ENCODE measurements at places on chromosomes 1 and 21.
A peak's percentile ranks its signal among the peaks of the same experiment; 100 is the strongest.

- ATAC-seq = no peak
These were observed 117.8 kb upstream of the PLXNA2 start for GRCh38 chr1:208362011-208362410.

GRCh38 chr1:180787628-180788307, 124.9 kb upstream of the KIAA1614 start:
- ATAC-seq = no peak

GRCh38 chr1:63073309-63074306, 248.8 kb upstream of the FOXD3 start:
- no peak for ATAC-seq

- peak; percentile 18 for ATAC-seq
These were observed 258 bp downstream of the CCT3 start for GRCh38 chr1:156337888-156338179.

GRCh38 chr21:45982092-45982757, 655 bp downstream of the COL6A1 start:
- ATAC-seq = no peak

GRCh38 chr1:65998763-65999583, 206.3 kb downstream of the PDE4B start:
- no peak for ATAC-seq

DNA sequence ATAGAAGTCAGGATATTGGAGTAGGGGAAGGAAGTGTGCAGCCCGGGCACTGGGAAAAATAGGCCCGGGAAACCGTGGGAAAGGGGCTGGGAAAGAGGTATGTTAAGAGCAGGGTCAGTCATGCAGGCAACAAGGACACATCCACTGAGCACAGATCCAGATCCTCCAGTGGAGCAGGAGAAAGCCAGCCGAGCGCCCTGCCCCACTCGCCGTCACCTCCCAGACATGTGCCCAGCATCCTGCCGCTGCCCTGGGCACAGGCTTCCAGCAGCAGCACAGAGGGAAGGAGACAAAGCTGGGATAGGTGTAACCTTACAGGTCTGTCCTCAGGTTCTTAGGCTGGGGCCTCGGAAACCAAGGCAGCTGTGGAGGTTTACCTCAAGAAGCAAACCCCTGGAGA, 64.2 kb downstream of the FAM163A start:
- ATAC-seq = no peak

DNA sequence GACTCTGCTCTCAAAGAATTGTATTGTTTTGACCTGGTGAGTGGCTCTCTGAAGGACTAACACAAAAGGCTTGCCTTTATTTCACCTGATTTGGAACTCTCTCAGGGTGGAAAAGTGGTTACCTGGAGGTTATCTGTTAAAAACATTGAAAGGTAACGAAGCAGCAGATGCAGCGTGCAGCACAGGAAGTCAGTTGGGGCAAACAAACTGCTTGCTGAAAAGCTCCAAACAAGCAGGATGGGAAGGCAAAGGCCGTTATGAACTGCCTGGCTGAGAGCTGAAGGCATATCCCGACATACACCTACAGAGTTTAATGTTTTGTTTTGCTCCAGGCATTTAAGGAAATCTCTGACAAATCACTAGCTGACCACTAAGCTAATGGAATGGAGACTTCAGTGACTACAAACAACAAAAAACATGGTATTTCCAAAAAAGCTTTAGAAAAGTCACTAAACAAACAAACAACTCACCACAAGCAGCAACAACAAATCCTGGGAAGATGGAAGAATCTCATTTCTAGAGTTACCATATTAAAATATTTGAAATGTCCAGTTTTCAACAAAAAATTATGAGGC, 44.3 kb upstream of the BATF3 start:
- no peak for ATAC-seq

DNA sequence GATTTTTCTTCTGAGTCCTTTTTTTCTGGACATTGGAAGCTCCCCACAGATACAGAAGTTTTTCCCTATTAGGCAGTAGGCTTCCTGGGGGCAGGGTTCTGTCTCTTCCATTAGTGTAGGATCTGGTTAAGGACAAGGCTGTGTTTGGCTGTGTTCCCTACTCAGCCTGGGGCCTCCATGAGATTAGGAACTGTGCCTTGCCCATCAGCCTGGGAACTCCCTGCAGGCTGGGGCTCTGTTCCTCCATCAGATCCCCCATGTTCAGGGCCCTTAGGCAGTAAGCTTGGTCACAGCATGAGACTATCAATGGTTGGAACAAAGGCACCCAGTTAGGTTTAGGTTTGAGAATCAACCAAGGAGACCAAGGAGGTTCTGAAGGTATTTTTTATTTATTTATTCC, 22.7 kb downstream of the NAV1 start:
- ATAC-seq = no peak

DNA sequence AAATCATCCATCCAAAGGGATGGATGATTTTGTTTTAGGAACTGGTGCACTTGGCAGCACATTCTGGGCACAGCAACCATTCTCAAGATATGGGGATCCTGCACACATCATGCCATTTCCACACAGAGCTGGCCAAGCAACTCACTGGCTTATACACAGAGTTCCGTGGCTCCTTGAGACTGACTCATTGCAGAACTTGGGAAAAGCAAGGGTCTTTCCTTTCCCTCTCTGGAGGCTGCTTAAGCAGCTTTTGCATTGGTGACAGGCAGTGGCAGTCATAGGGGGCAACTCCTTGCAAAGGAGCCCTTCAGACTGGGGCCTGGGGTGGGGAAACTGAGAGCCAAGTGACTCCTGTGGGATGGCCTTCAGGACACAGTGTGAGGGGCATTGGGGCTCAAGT, 1.9 kb upstream of the MAD2L2 start:
- no peak for ATAC-seq

DNA sequence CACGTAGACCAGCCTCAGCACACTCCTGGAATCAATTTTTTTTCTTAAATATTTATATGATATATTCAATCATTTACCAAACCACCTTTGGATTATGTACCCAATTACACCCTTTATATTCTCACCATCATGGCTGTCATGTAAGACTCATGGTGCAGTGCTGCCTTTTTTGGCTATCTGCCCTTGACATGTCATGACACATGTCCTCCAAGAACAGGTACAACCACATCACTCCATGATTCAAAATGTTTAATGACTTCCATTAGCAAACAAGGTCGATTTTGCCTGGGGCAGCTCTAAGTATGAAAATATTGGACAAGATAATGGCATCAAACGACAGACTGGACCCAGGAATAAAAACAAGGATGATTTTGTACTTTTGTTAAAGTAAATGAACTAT, 861.1 kb upstream of the ADAMTS5 start:
- no peak for ATAC-seq

- no peak for ATAC-seq
These were observed 55.6 kb downstream of the ZNF281 start for GRCh38 chr1:200354243-200354642.

DNA sequence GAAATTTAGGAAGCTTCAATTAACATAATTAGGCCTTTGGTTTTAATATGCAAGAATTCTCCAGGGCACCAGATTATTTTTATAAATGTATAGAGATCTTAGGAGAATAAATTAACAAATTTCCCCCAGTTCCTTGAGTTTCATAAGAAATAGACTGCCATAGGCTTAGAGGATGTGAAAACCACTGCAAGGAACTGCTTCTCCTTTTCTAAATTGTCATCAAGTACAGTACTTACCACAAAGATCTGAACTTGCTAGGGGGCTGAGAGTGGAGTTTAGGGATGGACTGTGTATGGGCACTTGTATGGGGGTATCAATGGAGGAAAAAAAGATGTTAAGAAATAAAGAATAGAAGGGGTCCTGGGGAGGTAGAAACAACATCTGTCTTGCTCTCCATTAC, 31.1 kb downstream of the LHX8 start:
- ATAC-seq = no peak

DNA sequence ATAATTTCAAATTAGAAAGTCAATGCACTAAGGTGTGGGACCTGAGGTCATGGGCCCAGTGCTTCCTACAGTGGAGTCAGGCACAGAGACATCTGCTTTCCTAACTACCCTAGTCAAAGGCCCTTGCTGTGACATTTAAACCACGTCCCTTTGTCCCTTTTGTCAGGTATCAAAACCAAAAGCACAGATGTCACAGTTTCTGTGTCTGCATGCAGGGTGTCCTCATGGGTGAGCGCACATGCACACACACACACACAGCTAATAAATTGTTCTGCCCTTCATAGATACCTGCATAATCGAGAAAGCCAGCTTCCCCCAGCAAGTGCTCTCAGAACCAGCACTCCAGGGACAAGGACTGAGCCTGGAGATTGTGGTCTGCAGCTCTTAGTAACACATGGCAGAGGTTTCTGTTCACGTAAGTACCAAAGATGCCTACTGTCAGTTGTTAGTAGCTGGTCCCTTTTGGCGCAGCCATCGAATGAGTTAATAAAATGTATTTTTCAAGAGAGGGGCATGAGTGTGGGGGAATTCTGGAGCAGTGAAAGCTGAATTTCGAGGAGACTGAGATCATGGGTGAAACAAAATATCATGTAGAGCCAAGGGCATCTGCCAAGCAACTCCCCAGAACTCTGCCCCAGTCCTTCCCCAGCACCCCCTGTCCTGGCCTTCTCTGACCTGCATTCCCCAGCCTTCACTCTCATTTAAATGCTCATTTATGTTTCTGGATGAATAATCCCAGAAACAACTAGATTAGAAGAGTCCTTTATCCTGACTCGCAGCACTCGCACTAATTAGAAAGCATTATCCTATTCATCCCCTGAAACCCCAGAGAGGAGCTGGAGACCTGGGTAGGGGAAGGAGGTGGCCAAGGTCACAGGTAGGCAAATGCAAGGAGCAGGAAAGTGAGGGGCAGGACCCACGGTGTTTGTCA, 25.5 kb downstream of the TNR start:
- no peak for ATAC-seq

GRCh38 chr1:29777522-29777921, 541.2 kb downstream of the PTPRU start:
- ATAC-seq = no peak

DNA sequence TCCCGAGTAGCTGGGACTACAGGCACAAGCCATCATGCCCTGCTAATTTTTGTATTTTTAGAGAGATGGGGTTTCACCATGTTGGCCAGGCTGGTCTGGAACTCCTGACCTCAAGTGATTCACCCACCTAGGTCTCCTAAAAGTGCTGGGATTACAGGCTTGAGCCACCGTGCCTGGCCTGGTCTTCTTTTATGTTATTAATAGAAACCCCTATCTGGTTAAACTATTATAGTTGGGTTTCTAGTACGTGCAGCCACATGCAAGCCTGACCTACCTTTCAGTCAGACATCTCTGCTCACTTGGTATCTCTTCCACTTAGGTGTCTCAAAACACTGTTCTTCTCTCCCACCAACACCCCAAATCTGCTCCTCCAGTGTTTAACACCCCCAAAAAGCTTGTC, 34.4 kb downstream of the PSEN2 start:
- ATAC-seq = no peak

- ATAC-seq = no peak
These were observed 157.0 kb upstream of the C21orf91 start for GRCh38 chr21:17976139-17976538.

DNA sequence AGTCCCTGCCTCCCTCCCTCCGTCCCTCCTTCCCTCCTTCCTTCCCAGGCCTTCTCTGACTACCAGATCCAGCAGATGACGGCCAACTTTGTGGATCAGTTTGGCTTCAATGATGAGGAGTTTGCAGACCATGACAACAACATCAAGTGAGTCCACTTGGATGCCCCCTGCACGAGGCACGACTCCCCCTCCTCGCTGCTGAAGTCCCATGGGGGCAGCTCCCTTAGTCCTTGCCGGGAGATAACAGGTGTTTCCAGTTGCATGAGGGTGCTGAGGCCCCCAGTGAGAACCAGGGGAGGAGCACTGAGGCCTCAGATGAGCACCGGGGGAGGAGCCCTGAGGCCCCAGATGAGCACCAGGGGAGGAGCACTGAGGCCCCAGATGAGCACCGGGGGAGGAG, 200.0 kb downstream of the LIPI start:
- ATAC-seq = no peak

- ATAC-seq = peak; percentile 91
These were observed 830 bp downstream of the INPP5B start for GRCh38 chr1:37945743-37946702.

- no peak for ATAC-seq
These were observed at the start of gene CACNA1S for GRCh38 chr1:201112173-201112731. CACNA1S (minus strand) TSS chr1:201112426; CDS start chr1:201112339, 87 bp downstream.

DNA sequence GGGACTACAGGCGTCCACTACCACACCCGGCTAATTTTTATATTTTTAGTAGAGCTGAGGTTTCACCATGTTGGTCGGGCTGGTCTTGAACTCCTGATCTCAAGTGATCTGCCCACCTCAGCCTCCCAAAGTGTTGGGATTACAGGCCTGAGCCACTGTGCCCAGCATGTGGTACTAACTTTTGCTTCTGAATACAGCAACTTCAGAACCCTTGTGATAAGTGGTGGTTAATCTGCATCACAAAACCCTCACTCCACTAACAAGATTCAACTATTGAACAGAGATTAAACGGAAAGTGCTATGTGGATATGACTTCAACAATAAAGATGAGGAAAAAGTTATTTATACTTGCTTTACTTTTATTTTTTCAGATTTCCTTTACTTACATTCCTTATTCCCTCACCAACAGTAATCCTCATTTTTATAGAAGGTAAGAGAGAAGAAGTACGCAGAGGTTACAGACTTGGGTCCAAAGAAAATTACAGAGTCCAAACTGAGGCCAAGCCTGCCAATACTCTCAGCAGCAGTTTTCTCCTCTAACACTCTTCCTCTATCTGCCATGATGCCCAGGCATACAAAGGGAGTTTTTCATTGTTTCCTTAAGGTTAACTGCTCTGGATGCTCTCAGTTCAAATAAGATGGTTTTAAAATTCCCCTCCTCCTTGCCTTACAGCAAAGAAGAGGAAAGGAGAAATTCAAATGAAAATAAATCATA, 44.3 kb downstream of the SLC16A1 start:
- no peak for ATAC-seq

DNA sequence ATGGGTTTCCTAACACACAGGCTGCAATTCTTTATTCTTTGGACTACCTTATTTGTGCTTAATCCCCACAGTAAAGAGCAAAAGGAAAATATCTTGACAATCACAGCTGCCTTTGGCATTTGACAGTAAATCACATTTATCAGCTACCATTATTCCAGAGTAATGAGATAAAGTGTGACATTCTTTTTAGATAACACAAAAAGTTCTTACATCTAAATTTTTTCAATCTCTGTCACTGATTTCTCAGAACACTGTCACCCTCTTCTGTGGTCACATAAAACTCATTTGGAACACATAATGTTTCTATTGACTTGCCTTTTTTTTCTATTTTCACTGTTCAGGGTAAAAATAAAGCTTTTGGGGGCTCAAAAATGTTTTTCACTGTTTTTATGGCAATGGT, 484.6 kb downstream of the LTN1 start:
- no peak for ATAC-seq
